NCI-H1694 (cell line): ENCODE measurements at places on chromosomes 12 and 14.

DNA sequence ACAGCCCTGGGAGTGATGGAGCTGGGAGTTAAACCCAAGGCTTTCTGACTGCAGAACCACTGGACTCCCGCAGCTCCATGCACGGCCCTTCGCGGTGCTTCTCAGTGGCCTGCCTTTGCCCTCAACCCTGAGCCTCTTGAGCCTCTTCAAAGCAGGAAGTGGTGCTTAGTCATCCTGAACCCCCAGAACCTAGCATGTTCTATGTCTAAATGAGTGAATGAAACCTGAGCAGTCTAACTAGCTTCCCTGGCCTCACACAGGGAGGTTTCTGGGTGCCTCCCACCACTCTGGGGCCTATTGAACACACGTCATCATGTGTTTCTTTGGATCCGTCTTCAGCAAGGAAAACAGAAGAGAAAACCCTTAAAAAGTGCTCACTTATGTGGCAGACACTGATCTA, 117.9 kb upstream of the SFSWAP start:
- DNase-seq = no peak

GRCh38 chr12:75877763-75878621, 153.6 kb downstream of the PHLDA1 start:
- peak; percentile 27 for DNase-seq

DNA sequence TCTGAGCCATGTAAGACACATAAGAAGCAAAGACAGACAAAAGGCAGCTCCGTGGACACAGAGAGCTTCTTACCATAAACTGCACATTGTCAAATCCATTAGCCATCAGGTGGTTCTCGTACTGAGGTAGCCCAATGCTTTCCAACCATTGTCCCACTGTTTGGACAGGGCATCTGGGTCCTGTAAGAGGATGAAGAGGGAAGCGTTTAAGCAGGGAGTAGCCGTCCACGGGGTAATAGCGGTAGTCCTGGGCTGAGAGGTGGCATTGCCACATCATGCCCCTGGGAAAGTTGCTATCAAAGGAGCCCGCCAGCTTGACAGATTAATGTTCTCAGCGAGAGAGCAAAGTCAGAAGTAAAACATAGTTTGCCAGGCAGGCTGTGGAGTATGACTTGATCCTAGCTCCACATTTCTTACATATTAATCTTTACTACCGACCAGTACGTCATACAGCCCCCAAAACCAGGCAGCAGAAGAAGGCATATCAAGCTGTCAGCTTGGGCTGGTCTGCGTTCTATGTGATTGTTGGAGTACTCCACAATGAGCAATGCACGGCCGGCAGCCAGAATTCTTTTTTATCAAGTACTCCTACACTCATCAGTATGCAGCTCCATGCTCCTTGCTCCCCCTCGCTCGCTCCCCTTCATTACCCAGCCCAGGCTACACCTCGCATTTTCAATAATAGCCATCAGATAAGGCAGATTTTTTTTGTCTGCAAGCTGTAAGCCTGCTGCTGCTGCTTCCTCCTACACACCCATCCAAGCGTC, 493.2 kb upstream of the GARIN6 start:
- no peak for DNase-seq

GRCh38 chr12:70638639-70639360, 1.6 kb upstream of the PTPRB start:
- DNase-seq = no peak

- DNase-seq = no peak
These were observed 52.6 kb upstream of the NID2 start for GRCh38 chr14:52121441-52121840.

- DNase-seq = no peak
These were observed 120.2 kb downstream of the CRACR2A start for GRCh38 chr12:3632754-3633153.

DNA sequence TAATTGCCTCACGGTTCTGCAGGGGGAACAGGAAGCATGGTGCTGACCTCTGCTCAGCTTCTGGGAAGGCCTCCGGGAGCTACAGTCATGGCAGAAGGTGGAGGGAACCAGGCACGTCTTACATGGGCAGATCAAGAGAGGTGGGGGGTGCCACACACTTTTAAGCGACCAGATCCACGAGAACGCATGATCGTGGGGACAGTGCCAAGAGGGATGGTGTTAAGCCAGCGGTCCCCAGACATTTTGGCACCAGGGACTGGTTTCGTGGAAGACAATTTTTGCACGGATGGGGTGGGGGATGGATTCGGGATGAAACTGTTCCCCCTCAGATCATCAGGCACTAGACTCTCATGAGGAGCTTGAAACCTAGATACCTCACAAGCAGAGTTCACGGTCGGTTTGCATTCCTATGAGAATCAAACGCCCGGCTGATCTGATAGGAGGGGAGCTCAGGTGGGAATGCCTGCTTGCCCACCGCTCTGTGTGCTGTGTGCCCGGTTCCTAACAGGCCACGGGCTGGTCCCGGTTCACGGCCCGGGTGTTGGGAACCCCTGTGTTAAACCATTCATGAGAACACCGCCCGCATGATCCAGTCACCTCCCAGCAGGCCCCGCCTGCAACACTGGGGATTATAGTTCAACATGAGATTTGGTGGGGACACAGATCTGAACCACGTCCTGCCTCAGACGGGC, 96.9 kb downstream of the ADGRD1 start:
- DNase-seq = no peak

DNA sequence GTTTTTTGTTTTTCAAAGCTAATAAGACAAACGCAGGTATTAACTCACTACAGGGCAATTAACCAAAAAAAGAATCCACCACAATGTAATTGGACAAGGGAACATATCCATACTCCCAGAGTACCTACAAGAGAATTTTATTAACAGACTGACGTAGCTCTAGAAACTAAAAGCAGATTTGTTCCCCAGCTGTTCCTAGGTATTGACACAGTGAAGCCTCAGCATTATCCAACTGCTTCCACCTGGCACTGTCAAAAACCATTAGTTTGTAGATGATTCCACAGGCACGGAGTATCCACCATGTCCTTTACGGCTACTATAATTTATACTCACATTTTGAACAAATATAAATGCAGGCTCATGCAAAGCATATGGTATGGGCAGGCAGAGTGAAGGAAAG, 22.3 kb downstream of the PPM1H start:
- peak; percentile 22 for DNase-seq

DNA sequence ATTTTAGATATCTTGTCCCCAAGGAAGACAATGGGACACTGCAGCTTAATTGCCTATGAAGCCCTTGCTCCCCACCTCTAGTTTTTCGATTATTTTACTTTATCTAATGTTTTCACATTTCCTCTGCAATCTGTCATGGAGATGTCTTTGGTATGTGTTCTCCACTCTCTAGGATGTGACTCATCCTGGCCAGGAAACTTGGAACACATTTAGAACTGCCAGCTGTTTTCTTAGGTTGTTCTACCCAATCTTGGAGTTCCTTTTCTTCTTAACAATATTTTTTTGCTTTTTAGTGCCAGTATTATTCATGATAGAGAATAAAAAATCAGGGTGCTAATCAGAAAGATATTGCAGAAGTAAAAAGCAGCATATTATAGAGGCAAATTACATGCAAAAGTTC, 101.7 kb upstream of the CLEC14A start:
- DNase-seq = no peak

DNA sequence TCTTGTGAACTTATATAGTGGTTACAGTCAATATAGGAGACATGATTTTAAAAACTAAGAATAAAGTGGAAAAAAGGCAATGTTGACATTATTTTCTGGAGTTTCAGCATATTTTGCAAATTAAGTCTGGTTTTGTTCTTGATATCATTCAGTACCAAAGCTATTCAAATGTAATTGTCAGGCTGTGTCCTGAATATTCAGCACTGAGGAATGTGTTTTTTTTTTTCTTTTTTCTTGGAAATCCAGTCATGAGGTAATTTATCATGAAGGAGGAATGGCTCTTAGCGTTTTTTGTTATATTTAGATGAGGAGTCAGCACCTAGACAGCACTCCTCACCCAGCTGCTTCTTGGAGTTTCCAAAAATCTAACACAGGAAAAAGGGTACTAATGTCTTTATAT, 225.5 kb downstream of the CCDC91 start:
- DNase-seq = no peak

DNA sequence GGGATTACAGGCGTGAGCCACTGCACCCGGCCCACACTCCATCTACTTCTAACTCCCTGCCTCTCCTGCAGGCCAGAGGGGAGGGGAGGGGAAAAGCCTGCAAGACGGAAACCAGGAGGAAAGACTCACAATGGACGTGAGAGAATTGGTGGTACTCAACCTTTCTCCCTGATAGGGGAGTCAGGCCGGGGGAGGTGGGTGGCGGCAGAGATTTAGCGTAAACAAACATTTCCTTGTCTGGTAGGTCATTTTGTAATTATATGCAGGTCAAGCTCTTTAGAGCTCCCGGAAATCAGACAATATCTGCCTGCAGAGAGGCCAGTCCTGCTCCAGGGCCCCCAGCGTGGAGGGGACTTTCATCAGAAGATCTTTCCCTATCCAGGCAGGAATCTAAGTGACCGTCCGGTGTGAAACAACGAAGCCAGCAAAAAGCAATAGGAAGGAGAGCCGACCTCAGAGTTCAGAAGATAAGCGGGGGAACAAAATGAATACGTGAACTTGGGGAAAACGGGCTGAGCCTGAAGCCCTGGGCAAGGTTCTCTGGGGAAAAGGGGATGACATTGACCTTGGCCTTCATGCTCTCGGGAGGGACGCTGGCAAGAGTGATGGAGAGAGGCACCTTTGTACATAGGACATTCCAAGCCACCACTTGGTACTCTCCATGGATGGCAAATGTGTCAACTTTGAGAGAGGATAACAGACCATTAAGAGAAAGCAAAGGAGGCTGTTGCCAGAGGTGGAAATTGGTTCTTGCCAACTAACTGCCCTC, 62.3 kb downstream of the SPRING1 start:
- no peak for DNase-seq

DNA sequence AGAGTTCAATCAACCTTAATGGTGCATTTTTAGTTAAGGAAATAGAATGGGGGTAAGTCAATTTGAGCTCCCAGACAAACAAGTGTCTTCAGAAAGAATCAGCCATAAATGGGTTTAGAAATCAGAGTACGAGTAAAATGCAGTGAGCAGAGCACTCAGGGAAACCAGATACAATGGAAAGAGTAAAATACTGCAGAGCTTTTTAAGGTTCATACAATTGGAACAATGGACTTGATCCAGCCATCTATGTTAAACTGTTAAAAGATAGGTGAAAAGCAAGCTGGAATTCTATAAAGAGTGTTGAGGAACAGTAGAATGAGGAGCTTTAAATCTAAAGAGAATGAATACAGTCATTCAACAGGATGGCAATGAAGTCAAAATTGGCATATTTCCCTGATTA, 23.8 kb upstream of the PCNX4 start:
- no peak for DNase-seq

- DNase-seq = no peak
These were observed 183.7 kb downstream of the TMTC3 start for GRCh38 chr12:88325816-88326189.
